ENCODE measurements at places on chromosomes 13 and 19.

- DNase-seq: no peak
These were observed 470.7 kb downstream of the TSHZ3 start for GRCh38 chr19:30878495-30878894.

DNA sequence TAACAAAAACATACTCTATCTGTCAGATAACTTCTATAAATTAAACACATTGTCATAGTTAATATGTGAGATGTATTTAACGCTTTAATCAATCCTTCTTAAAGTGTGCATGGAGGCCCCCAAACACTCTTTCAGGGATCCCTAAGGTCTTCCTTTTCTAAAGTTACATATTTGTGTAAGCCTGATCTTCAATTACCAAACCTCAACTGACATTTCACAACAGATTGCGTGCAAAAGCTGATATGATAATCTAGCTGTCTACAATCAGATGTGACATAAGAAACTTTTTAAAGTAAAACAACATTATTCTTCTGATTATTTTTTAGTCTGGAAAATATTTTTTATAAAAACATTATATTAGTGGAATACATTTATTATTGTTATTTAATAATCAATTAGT lies 1850.4 kb downstream of the OLFM4 start:
- DNase-seq: no peak

DNA sequence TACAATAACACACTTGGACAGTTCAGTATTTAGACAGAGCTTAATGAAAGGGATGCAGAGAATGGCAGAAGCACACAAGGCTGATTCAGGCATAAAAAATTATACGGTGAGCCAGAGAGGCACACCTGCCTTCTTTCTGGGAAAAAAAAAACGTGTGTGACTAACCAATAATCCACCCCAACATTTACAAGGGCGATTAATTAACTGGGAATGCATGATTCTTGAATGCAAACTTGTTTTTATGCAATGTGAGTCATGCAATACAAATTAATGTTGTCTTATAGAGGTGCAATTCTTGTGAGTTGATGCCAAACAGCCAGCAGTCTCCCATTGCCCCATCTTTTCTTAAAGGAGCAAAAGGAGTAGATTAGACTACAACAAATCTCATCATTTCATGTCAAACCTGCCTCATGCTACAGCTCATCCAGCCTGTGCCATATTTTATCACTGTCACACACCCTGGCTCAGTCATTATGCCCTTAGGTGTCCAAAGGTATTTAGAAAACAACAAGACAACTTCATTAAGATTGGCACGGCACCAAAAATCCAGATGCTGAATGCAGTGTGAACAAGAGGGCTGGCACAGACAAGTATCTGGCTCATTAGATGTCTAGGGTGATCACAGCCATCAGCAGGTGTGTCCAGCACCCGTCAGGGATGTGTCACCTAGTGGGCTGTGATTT lies 721.1 kb downstream of the EFNB2 start:
- no peak for DNase-seq

GRCh38 chr19:1236576-1236975 lies 1.2 kb downstream of the CBARP start:
- no peak for DNase-seq

GRCh38 chr13:28396053-28396452 lies 98.9 kb downstream of the FLT1 start:
- DNase-seq: no peak

GRCh38 chr13:51797664-51798488 lies 6.1 kb downstream of the DHRS12 start:
- peak; percentile 68 for DNase-seq

DNA sequence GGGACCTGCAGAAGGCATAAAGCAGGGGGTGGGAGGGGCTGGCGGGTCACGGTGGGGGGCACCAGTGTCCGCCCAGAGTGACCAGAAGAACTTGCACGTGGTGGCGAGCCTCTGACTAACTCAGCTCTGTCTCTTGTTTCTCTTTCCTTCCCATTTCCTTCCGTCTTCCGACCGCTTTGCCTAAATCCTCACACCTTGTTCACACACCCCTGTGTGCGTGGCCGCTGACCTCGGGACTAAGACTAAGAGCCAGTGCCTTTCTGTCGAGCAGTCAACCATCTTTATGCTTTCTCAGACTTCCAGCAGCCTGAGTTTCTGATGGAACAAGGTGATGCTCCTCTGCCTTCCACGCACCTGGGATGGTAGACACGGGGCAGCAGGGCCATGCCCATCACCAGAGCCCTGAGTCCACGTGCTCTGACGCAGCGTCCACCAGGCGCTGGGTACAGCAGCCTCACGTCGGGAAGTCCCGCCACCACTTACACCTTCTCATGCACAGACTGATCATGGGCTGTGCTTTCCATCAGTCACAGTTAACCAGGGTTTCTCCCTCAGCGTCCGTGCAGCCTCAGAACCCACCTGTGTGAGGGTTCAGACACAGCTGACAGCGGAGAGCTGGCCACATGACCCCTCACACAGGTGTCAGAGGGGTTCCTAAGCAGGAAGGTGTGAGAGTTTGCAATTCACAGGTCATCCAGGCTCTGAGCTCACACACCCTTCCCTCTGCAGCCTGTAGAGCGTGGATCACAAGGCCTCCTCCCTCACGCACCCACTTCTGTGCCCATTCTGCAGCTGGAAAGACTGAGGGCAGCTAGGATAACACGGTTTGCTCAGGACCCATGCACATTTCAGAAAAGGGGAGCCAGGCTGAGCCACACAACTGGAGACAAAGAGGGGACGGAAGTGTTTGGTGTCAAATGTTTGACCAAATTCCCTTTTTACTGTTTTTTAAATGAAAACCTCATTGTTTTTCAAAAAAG lies 90.7 kb upstream of the MCF2L start:
- DNase-seq: no peak

- no peak for DNase-seq
These were observed 4.1 kb downstream of the MICOS13 start for GRCh38 chr19:5676105-5676771.

DNA sequence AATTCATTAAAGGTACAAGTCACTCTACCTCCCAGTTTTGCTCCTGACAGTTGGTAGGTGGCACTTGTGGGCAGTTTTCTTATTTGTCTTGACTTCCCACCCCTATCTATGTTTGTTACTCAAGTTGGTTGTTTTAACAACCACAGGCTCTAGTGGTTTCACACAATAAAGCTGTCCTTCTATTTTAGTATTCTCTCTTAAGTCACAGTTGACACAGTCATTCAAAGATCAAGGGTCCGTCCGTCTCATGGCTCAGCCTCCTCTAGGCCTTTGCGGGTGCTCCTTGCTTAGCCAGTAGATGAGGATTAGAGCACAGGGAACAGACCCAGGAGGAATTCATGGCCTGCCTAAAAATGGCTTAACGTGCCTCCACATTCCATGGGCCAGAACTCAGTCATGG lies 573.7 kb downstream of the IRS2 start:
- no peak for DNase-seq

GRCh38 chr19:10797078-10797477 lies 38.9 kb downstream of the TMED1 start:
- no peak for DNase-seq

GRCh38 chr13:80237646-80238045 lies 103.3 kb downstream of the SPRY2 start:
- DNase-seq: no peak

GRCh38 chr19:46861691-46862502 lies 1.1 kb downstream of the ARHGAP35 start:
- peak; percentile 28 for DNase-seq

DNA sequence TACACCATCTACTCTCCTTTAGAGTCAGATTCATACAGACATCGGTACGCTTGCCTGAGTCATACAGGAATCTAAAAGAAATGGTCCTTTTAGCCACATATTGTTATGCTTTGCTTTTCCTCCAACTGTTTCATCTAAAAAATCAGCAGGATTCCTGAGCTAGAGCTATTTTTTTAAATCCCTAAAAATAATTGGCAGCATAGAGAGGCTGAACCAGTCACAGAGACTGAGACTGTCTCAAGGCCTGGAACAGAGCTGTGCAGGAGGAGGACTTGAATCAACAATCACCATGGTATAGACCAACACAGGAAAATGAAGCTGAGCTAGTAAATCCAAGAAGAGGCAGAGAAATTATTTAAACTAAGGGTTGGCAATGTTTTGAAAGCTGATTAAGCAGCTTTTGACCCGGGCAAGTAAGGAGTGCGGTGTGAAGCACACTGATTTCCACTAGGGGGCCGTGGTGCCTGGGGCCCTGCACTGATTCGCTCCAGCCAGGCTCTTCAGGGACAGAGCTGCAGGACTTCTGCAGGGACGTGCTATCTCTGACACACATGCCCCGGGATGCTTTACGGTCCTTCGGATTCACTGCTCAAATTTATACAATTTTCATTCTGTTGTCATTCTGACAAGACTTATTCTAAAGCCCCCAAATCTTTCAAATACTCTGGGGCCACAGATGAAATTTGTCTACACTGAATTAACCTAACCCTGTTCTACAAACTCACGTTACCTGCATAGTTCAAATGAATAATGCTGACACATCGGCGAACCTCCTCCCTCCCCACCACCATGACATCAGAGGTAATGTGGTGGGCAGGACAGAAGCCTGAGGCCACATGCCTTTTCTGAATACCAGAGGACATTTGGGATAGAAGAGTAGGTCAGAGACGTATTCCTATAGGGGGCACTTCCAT lies 87.6 kb upstream of the SLC15A1 start:
- peak; percentile 70 for DNase-seq

- DNase-seq: no peak
These were observed 418.7 kb upstream of the NBEA start for GRCh38 chr13:34523406-34523805.

DNA sequence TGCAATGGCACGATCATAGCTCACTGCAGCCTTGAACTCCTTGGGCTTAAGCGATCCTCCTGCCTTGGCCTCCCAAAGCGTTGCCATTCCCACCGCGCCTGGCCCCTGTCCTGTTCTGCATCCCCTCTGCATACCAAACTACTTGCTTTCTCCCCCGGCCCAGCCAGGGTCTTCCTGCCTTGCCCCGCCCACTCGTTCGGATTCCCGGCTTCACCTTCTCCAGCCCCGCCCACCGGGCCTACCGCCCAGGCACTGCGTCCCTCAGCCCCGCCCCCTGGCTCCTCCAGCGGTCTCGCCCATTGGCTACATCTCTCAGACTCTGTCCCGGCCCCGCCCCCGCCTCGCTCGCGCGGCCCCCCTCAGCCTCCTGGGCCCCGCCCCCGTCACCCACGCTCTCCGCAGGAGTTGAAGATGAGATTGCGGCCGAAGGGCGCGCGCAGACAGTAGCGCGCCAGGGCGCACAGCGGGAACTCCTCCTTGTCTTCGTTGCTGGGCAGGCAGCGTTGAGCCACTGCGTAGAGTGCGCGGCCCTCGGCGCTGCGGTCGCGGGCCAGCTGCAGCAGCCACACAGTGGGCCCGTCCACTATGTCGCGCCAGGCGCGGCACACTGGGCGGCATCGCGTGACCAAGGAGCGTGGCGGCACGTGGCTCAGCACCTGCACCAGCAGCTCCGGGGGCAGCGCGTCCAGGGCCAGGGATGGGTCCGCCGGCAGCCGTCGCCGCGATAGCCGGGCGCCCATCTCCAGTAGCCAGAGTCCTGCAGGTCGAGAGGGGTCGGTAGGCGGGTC lies 19.0 kb downstream of the MRPS12 start:
- DNase-seq: peak; percentile 44

DNA sequence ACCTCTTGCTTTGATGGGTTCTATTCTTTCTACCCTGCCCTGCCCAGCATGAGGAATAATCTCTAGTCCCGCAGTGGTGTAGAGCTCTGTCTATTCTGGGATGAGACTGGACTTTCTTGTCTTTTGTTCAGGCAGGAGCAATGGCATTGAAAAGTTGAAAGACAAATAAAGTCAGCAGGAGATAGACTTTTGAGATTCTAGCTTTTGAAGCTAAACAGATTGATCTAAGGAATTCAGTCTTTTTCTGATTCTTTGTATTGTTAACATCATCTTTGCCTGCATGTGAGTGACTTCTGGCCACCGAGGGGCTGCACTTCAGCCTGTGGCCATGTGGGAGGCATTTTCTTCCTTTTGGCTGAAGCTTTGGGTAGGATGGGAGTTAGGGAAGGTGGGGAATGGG lies 132.4 kb downstream of the MRPL57 start:
- DNase-seq: no peak

DNA sequence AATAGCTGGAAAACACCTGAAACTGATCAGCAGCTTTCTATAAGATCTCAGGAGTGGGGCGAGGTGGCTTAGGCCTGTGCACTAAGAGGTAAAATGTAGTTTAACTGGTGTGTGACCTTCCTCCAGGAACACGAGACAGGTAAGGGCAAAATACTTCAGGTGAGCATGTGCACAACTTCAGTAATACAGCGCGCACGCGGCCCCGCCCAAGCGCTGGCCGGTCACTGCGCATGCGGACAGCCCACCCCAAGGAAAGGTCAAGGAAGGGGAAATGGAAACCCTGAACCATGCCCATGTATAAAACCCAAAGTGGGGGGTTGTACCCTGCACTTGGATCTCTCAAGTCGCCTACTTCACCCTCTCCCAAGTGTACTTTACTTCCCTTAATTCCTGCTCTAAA lies 49.4 kb upstream of the ARHGEF7 start:
- DNase-seq: no peak

DNA sequence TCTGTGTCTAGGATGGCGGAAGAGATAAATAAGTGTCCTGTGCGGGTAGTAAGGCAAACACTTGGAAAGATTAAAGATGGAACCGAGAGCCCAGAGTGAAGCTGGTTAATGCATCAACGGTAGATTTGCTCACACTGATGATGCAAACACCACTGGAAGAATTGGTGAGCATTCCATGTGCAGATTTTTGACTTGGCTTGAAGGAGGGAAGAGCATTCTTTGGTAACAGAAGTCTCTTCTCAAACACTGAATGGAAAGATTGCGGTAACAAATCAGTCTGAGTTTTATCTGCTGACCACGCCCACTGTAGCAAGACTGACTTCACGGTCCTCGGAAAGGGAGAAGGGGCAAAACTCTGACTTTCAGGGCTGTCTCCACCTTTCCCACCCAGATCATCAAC lies 112.5 kb downstream of the COL4A1 start:
- DNase-seq: no peak

- peak; percentile 42 for DNase-seq
These were observed 42.8 kb downstream of the GAS6 start for GRCh38 chr13:113820813-113821651.

DNA sequence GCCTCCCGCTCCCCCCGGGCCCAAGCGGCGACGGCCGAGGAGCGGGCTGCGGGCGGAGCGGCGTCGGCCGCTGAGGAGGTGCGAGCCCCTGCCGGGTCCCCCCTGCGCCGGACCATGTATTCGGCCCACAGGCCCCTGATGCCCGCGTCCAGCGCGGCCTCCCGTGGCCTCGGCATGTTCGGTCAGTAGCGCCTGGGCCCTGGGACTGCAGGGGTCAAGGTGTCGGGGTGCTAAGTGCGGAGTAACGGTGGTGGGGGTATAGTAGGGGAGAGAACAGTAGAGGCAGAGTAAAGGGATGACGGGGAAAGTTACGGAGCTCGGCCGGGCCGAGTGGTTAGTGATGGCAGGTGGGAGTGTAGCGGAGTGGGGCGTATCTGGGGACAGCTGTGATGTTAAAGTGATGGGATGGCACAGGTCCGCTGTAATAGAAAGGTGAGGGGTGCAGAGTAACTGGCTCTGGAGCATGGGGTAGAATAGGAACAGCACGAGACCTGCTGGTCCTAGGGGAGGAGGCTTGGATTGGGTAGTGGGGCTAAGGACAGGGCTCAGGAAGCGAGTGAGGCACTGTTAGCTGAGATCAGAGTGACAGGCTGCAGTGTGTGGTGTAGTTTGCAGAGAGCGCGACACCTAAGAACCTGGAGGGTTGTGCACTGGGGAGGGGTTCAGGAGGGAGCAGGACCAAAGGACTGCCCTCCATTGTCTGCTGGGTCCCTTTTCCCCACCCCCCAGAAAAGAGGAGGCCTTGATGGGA lies 15.7 kb downstream of the CIC start:
- no peak for DNase-seq

Measured in dermis microvascular lymphatic vessel endothelial cell (primary cell).